Activated effector memory CD4-positive, alpha-beta T cell treated with anti-CD3 and anti-CD28 coated beads, Interleukin-2, amount 50 U/mL, for 16 hours (primary cell): ENCODE measurements at places on chromosomes 2 and 18.

DNA sequence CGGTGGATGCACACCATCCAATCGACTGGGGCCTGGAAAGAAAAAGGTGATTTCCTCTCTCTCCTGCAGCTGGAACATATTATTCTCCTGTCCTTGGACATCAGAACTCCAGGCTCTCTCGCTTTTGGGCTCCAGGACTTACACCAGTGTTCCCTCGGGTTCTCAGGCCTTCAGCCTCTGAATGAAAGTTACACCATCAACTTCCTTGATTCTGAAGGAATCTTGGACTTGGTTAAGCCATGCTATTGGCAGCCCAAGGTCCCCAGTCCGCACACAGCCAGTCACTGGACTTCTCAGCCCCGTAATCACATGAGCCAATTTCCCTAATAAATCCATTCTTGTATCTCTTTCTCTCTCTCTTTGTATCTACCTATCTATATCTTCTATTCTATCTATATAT lies 418.9 kb downstream of the IRS1 start:
- DNase-seq: no peak

DNA sequence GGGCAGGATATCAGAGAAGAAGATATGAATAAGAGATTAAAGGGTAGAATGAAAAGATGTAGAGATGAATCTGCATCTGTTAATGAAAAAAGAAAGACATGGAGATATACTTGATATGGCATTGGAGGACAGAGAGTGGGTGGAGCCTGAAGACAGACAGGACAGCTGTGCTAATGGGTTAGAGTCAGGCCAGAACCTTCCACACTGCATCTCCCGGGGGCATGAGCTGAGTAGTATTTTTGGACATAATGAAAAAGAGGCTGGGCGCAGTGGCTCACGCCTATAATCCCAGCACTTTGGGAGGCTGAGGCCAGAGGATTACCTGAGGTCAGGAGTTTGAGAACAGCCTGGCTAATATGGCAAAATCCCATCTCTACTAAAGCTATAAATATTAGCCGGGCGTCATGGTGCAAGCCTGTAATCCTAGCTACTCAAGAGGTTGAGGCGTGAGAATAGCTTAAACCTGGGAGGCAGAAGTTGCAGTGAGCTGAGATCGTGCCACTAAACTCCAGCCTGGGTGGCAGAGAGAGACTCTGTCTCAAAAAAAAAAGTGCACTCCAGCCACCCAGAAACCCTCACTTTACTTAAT lies 11.4 kb downstream of the FLACC1 start:
- DNase-seq: no peak

DNA sequence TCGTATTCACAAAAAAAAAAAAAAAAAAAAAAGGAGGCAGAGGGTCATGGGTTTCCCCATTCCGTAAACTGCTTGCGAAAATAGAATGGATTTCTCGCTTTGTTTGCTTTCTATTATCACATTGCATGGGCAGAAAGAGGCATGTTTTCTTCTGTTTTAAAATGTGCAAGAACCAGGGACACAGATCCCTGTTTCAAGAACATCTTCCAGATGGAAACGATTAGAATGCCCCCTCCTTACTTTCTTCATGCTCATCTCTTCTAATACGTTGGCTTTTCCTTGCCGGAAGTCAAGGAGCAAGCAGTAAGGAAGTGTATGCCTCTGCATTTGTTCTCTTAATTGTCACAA lies 51.0 kb upstream of the ZNF516 start:
- DNase-seq: no peak

DNA sequence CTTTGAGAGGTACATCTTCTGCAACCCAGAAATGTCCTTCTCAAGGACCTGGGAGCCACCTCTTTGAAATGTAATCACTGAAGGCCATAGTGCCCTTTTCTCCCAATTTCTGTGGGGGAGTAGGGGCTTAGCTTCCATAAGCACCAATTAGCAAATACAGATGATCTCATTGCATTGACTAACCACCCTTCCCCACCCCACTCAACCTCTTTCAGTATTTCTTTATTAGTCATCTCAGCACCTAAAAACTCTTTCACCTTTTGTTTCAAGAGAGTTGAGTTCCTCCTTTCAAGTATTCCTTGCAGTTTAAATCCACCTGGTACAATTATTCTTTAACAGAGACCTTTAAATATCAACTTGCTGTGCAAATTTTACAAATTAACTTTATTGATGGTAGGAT lies 1011.8 kb upstream of the CDH2 start:
- no peak for DNase-seq

- no peak for DNase-seq
These were observed 124.3 kb downstream of the DHRS9 start for GRCh38 chr2:169193618-169194017.

GRCh38 chr2:234952270-234953115 lies 676 bp downstream of the SH3BP4 start:
- DNase-seq: peak; percentile 59

- DNase-seq: no peak
These were observed 826.5 kb upstream of the FSHR start for GRCh38 chr2:49980774-49981173.

DNA sequence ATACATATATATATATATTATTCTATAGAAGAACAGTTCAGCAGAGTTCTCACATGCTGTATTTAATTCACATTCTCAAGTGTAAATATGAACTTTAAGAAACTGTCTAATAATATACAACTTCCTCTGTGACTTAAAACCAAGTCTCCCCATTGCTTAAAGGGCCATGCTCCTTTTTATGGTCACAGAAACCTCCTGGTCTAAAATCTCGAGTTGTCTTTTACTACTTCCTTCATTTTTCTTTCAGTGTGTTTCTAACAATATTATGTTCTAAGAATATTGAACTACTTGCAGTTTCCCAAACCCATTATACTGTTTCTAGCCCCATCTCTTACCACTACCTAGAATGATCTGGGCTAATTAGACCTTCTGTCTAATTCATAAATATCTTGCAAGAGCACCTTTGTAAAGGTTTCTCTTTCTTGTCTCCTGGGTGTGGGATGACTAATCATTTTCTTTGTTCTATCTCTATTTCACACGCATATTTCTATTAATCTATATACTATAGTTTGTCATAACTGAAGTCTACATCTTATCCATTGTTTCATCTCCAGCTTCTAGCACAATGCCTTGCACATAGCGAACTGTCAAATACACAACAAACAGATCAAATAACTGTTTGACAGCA lies 48.8 kb downstream of the ERBB4 start:
- no peak for DNase-seq

GRCh38 chr18:3874581-3874980 lies 424.6 kb downstream of the TGIF1 start:
- DNase-seq: no peak
